ENCODE measurements at places on chromosomes 1 and 21.

- DNase-seq: no peak
Observed at GRCh38 chr1:196361112-196361714, 247.0 kb downstream of the KCNT2 start.

DNA sequence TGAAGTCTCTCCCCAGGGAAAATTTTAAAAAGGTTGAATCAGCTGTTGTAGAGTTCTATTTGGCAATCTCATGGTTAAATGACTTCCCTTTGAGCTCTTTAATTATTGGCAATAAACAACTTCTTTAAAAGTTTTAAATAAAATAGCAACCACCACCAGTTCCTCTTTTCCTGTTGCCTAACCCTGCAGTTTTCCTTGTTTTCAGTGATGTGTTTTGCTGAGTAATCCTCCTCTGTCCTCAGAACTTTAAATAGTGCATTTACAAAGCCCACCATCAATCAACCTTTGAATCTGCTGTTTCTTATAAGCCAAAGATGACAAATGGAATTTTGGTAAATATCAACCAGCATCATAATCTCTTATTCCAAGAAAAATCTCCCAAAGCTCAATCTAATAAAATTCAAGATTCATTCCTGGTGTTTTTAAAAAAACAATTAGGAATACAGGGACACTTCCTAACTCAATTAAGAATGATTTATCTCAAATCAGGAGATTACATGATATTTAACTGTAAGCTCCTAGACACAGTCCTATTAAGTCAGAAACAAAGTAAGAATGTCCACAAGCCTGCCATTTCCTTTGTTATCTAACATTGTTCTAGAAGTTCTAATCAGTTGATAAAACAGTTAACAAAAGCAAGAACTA lies 14.8 kb downstream of the AVPR1B start:
- no peak for DNase-seq

DNA sequence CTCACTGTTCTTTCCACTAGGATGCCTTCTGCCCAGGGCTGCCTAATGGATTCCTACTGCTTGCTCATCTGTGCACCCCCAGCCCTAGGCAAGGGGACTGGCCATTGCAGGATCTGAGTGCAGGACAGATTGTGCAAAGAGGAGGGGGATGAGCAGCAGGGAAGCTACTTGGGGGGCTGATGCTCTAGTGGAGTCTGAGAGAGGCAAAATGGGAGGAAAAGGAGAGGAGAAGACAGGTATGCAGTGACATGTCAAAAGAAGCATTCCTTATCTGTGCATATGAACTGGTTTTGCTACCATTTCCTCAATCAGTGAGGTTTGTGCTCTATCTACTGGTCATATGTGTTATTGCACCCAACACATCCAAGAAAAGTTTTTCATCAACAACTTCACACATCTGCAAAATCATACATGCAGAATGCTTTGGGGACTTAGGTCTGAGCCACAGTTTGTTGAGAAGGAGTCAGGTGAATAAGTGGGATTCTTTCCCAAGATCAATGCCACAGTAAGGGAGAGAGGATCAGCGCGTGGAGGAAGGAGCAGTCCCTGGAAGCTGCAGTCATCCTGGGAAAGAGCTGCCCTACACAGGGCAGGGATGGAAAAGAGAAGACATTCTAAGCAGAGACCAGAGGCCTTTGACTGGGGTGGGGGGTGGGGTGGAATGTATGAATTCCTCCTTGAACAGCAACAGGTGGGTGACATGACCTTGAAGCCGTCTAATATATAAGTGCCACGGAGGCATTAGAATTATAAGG lies 14.4 kb downstream of the SLC5A9 start:
- DNase-seq: no peak

GRCh38 chr1:223763881-223764280 lies 51.5 kb downstream of the CAPN2 start:
- DNase-seq: no peak

GRCh38 chr1:79052829-79053449 lies 46.4 kb upstream of the ADGRL4 start:
- no peak for DNase-seq

DNA sequence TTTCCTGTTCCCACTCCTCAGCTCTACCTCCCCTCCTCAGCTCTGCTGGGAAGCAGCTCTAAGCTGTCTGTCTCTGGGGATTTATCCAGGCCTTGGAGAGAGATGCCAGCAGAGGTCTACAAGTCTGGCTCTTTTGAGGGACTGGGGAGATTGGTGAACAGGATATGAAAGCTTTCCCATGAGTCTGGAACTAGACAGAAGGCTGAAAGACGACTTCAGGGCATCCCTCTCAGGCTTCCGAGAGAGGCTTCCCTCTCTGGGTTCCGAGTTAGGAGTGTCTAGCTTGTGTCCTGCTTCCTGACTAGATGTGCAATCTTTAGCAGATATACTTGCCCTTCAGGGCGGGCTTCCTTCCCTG lies 733 bp downstream of the TMEM35B start:
- no peak for DNase-seq

DNA sequence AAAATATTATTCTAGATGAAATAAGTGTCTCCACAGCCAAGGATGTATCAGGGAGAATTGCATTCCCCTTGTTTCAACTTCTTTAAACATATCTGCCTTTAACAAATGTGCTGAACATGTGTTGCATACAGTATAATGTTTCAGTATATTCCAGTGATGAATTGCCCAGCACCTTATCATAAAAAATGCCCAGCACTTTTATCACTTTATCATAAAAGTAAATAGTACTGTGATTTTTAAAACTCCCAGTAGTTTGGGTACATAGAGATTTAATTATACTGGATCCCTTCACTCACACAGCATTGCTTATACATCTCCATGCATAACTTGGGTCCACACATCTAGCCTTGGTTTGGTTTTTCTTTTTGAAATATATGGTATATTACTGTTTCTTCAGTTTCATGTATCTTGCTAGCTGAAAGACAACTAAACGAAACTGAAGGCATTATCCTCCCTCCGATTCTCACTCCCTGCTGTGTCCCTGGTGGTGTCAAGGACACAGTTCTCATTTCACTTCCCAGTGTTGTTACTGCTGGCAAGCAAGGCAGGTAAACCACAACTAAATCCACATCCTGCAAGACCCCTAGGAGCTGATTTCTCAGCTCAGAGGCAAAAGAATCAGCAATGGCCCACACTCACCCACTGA lies 118.2 kb upstream of the SLC44A3 start:
- DNase-seq: no peak

DNA sequence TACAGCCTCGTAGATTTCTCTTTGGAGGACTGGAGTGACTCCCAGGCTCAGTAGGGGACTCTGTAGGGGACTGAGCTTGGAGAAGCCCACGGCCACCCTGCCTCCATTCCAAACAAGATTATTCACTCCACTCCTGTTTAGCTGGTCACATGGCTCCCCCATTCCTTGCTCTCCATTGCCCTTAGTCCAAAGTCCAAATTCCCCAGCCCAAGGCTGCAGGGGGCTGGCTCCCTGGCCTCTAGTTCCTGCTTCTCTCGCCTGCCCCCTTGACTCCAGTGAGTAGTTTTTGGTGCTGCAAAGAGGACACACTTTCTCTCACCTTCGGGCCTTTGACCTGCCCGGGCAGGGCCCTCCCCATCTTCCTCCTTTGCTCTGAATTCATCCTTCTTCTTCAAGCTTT lies 403.3 kb downstream of the KIF26B start:
- no peak for DNase-seq

DNA sequence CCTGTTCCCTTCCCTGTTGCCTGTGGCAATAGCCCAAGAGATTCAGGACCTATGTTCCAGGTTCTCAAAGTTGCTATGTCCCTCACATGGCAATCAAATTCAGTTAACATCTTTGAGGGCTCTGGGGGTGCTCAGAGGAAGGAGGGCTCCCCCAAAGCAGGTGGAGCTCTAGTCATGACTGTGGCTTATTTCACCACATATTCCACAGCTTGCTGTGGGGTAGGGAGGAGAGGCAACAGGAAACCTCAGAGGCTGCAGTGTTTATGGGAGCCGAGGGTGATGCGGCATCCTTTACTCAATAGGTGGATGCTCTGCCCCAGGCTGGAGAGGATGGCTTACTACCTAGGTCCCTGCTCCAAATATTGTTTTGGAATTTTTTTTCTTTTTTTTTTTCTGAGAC lies 1.2 kb upstream of the MKNK1 start:
- no peak for DNase-seq

DNA sequence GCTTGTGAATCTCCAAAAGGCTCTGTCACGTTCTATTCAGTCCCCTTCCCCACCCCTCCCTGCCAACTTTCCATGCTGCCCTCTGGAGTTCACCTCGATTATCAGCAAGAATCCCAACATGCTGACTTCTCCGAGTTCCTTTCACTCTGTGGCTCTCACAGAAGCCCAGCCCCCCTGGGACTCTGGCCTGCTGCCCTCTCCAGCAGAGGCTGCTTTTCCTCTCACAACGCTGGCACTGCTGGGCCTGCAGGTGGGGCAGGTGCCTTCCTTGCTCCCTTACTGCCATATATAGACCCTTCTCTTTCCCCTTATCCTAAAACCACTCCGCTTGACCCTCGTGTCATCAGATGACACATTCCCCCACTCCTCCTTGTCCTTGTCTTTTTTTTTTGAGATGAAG lies 10.2 kb upstream of the RNF186 start:
- DNase-seq: no peak

DNA sequence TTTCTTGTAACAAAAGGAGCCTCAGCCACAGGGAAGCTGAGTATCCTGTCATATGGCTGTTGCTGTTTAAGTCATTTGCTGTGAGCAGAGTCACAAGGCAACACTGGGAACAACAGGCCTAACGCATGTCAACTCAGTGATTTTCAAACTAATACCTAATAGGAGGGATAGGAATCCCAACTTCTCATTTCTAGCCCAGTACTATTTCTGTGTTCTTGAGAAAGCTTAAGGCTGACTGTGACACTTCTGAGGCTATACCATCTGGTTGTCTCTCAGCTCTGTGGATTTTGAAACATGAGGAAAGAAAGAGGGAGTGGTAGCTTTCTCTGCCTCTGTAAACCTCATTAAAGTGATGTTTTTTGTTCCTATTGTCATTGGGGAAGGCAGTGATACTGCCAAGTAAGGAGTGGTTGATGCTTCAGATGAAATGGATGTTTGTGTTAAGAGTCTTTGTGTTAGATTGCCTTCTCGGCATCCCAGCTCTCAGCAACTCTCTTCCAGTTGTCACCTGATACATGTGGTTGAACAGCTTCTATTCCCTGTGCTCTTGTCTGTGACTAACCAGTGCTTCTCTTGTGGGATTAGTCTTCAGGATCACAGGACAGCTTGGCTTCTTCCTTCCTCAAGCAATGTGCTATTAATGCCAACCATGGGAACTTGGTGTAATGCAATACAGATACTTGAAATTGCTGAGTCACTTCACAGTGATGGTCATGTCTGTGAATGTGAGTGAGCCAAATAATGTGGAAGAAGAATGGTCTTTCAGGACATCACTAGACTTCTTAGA lies 166.8 kb upstream of the IVNS1ABP start:
- no peak for DNase-seq

- peak; percentile 27 for DNase-seq
Observed at GRCh38 chr1:39410915-39411436, 80.5 kb upstream of the BMP8A start.

DNA sequence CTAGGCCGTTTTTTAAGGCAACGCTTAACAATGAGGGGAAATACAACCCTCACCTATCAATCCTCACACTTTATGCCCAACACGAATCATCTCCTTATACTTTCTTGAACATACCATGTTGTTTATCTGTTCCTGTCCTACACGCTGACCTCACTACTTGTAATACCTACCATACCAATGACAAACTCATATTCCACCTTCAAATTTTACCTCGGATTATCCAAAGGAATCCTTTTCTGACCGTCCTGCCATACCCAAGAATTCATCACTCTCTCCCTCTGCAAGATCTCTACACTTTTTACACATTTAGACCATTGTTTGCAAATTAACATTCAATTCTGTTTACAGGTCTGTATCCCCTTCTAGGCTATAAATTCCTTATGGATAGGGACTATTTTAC lies 64.4 kb upstream of the GUCA2A start:
- DNase-seq: no peak

DNA sequence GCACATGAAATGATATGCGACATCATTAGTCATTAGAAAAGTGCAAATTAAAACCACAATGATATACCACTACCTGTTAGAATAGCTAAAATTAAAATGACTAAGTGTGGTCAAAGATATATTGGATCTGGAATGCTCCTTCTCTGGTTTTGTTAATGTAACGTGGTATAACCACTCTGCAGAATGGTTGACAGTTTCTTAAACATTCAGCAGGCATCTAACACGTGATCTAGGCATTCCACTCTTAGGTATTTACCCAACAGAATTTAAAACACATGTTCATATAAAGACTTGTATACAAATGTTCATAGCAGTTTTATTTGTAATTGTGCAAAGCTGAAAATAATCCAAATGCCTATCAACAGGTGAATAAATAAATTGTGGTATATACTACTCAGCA lies 165.0 kb upstream of the PLXNA2 start:
- DNase-seq: no peak

DNA sequence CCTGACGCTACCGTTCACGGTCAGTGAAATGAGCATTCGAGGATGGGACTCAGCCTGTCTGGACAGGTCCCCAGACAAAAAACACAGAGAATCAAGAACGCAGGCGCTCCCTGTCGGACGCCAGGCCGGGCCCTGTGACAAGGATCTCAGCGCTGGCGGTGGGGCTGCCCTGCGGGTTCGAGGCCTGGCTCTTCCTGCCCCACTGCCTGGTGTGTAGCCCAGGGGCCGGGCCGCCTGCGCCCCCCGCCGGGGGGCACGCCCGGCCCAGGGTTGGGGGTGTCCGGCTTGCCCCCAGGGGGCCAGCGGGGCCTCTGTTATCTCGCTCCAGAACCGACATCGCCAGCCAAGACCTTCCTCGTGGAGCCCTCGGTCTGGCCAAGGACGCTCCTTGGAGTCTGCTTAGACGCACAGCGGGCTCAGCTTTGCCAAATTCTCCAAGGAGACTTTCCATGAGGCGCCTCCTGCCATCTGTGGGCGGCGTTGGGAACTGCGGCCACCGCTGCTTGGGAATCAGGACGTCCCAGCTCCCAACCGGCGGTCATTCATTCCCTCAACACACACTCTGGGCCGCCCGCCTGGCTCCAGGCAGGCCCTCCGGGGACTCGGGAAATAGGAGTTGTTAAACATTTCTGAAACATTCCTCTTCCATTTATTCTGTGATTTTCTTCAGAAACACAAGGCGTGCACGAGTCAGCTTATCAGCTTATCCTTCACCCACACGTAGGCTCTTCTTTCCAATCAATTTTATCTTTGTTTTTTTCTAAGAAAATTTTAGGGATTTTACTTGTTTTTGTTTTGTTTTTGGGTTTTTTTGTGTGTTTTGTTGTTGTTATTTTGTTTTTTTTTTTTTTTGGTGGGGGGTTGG lies 11.3 kb upstream of the RIPK4 start:
- peak; percentile 49 for DNase-seq

GRCh38 chr1:9149837-9150581 lies 21.1 kb upstream of the GPR157 start:
- no peak for DNase-seq

DNA sequence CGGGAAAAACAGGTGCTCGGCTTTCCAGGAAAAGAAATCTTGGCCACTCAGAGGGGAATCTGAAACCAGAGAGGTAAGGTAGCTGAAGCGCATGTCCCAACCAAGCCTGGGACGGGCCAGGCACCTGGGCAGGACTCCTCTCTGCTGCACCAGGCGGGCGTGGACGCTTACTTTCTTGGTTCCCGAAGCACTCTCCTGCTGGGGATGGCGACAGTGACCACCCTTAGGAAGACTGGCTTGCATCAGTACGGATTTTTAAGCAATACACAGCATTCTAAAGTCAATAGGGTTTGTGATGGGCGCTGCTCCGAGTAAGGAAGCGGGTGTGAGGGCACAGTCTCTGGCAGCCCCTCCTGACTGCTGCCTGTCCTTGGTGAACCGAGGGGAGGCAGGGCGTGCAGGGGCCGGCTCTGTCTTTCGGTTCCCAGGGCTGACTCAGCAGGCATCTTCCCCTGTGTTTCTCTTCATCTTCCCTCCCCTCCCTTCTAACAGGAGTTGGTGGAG lies 74.9 kb upstream of the ANGPTL1 start:
- DNase-seq: no peak

Data from 8988T (cell line).